ENCODE measurements at places on chromosomes 5 and 9. TPM values are rescaled to one million over a fixed set of nuclear protein-coding genes. Genes with fewer than 3 reads are reported as not detected.

GRCh38 chr5:142055301-142055700, 42.5 kb upstream of the GNPDA1 start:
- DNase-seq: no peak

DNA sequence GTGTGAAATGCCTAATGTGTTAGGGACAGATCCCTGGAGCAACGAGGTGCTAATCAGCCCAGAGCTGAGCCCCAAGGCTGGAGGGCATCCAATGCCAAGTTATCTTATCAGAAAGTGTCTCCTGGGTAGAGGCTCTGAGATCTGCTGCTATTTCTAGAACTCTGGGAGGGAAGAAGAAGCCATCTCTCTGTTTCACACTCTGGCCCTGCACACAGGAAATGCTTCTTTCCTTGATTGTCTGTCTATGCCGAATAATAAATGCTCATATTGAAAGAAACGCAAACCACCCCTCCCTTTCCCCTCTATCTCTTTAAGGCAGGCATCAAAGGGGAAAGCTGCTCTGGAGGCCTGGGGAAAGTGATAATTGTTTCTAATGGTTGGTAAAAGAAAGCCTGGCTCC, 166.7 kb downstream of the PAPPA start:
- no peak for DNase-seq

DNA sequence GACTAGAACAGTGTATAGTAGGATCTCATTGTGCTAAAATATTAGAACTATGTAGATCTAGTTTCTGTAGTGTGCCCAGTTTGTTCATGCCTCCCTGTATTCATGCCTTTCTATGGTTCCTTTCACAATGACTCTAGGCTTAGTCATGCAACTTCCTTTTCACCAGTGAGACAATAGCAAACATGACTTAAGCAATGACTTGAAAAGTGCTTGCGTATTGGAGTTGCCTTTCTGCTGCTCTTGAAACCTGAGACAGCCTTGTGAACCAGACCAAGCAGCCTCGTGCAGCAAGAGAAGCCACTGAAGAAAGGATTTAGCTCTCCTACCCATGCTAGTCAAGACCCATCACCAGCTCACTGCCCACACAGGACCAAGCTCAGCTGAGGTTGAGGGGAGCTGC, 294.5 kb upstream of the TAS2R1 start:
- no peak for DNase-seq

DNA sequence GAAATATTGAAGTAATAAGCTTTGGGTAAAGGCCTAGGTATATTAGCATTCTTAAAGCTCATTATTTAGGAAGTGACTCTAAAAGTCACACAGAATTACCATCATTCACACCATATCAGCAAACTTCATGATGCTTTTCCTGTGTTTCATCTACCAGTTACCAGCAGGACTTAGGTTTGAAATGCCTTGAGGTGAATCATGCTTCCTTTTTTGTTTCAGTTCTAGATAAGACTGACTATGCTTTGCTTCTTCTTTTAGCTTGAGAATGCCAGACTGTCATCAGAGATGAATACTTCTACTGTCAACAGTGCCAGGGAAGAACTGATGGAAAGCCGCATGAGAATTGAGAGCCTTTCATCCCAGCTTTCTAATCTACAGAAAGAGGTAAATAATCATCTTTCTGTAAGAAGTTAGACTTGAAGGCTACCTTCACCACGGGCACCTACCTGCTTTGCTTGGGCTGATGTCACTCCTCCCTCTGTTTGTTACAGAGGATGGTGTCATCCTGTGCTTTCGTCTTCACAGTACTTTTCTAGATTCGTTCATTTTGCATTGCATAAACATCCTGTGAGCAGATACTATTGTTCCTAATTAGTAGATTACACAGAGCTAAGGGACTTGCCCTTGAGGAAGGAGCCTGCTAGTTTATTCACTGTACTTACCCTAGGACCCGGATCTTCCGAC, 34.7 kb downstream of the LMNB1 start:
- no peak for DNase-seq

- no peak for DNase-seq
Observed at GRCh38 chr5:132814503-132815294, 1.6 kb downstream of the SOWAHA start.

DNA sequence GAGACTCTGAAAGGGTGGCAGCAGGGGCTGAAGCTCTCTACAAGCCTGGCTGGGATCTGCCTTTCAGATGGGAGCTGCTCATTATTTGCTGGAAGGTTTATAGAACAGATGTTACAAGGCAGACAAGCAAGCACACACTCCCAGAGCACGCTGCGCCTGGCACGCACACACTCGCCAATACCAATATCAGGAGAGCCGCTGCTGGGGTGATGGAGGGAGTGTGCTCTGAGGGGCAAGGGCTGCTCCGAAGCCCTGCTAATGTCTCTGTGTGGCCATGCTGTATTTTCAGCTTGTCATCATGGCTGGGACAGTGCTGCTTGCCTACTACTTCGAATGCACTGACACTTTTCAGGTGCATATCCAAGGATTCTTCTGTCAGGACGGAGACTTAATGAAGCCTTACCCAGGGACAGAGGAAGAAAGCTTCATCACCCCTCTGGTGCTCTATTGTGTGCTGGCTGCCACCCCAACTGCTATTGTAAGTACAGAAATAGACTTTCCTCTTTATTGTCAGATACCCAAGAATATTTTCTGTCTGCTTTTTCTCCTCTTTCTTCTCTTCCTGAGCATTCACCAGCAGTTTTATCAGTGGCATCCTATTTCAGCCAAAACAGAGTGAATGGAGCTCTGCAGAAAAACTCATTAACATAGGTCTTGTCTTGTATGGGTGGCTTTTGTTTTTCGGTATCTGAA, 115.1 kb downstream of the BAAT start:
- DNase-seq: no peak

DNA sequence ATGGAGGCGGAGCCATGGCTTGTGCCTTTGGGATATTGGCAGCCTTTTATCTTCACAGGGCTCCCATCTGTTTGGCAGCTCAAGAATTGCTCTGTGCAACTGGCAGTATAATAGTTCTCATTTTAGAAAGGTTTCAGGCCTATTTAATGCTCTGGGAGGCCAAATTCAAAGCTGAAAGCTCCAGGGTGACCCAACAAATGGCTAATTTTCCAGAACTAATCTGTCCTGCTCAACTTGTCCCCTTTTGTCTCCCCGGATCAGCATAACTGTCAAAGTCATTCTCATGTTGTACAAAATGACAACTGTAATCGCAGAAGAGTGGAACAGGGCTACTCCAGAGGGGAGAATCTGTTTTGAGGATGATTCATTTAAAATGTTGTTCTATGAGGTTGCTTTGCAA, 52.6 kb upstream of the CXCL14 start:
- no peak for DNase-seq

- no peak for DNase-seq
Observed at GRCh38 chr5:160787240-160787639, 64.8 kb downstream of the ATP10B start.

DNA sequence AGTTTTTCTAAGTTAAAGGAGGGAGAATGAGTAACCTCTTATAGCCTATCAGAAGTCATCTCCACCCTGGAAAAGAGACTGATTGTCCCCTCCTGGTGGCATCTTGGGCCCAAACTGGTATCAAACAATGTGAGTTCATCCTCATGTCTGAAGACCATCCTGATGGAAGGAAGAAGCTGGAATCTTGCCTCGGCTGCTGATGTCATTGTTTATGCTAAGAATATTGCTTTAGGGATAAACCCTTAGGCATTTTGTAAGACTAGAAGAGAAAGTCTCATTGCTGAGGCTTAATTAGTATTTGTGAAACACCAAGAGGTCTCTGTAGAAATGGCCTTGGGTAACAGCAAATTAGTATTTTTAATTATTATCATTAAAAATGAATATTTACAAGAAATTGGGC, 65.7 kb upstream of the KCNN2 start:
- no peak for DNase-seq

DNA sequence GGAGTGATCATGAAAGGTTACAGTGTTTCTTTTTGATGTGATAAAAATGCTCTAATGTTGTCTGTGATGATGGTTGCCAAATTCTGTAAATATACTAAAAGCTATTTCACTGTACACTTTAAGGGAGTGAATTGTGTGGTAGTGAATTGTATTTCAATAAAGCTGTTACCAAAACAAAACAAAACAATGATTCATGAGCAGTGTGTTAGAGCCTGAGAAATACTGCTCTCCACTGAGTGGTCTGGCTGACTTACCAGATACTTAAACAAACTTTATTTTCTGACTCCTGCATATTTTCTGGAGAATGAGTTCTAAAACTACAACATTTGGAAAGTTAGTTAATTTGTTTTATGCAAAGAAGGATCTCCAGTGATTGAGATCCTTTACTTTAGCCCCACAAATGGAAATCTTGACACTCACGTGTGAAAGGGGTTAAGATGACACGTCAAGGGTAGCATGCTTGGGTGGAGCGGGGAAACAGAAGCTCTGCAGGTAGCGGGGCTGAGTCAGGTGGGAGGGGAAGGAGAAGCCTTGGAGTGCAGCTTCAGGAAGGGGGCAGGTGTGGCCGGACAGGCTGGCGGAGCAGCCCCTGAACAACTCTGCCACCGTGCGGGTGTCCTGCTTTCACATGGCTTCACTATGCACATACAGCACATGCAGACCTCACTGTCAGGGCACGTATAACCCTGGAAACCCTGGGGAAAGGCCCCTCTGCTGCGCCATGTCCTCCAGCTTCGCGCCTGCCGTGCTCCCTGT, 256.7 kb downstream of the IRX1 start:
- no peak for DNase-seq

- DNase-seq: no peak
Observed at GRCh38 chr9:34070606-34071324, 22.1 kb upstream of the UBAP2 start.

DNA sequence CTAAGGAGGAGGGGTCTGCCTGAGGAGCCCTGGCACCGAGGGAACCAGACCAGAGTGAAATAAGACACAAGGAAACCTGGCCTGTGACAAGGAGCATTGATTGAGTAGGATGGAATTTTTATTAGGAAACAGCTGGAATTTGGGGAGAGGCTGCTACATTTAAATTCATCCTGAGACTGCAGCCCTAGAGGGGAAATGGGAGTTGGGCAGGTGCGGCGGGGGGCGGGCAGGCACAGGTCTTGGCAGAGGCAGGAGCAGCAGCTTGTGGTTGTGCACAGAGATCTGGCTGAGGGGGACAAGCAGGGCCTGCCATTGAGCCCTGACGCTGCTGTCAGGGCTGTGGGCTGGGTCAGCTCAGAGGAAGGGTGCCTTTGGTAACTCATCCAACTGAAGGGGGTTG, 71.6 kb downstream of the PCDH1 start:
- no peak for DNase-seq

DNA sequence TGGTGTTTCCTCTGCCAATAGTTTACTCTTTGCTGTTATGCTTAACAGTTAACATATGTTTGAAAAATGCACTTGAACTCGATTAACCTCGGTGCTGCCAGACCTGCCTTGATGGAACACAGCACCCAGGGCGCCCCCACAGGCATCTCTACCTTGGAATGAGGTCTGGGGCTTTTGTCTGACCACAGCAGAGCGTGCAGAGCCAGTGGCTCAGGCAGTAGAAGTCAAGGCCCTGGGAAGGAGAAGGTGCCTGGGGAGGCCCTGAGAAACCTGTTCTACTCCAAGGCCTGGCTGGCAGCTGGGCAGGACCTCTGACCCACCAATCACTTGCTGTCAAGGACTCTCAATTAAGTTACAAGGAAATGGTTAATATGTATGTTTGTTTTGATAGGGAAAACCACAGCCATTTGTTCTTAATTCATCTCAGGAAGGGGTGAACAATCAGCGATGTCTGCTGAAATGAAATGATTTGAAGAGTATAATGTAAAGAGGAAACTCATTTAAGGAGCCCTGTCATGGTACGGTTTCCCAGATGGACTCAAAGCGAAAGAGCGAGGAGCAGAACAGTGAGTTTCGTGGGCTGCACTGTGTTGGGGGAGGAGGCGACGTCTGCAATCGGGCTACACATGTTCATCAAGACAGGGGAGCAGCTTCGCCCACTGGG, 21.9 kb downstream of the MACROH2A1 start:
- DNase-seq: no peak

DNA sequence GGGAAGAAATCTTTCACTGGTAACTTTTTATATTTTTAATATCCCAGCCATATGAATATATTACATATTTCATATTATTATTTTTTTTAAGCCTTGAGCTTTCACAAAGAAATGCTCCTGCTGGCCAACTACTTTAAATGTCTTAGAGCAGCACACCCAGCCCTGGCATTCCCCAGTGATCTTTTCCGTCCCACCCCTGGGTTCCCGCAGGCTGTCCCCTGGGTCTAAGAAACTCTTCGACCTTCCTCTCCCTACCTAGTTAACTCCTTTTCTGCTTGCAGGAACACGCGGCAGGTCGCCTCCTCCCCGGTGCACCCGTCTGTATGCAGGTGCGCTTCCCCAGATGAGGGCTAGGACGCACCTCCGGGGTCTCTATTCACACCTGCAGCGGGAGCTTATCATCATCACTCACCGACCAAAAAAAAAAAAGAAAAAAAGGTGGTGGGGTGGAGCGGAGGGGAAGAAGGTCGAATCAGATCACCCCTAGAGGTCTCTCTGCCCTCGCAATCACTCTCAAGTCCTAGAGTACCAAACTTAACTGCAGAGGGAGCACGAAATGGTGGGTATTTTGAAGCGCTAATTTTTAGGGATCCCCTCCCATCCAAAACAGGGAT, 696 bp downstream of the ZFP62 start:
- DNase-seq: no peak

- no peak for DNase-seq
Observed at GRCh38 chr9:130869250-130869649, 27.4 kb downstream of the QRFP start.

- DNase-seq: no peak
Observed at GRCh38 chr5:58239045-58239444, 220.8 kb downstream of the PLK2 start.

DNA sequence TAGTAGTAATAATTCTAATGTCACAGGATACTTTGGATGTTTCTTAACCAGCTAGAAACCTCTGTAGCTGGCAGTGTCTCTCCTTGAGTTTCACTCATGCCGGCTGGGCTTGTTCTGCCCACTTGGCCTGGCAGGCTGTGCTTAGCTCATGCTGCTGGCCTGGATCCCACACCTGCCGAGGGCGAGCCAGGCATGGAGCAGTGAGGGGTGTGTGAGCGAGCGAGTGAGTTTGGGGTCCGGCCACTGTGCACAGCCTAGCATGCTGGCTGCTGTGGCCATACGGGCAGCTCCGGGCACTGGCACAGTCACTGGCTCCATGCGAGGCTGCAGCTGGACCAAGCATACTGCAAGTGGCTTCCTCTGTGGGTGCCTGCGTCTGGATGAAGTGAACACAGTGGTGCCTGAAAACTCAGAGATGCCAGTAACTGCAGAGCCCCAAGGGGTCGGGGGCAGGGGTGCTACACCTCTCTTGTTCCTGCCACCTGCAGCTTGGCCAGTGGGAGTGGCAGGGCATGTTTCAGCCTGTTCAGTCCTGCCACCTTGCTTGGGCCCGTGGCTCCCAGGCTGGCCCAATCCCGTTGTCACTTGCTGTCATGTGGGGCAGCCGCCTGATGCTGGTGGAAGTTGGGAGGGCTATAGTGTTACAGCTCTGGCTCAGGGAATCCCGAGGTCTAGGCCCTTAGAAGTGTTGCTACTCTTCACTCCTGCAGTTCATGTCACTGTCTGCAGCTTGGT, 9.9 kb downstream of the FSD1L start:
- no peak for DNase-seq

ZNF658 gene
- 2.6 TPM for polyA plus RNA-seq

TXNDC8 gene
- not detected for polyA plus RNA-seq

ROPN1L gene
- polyA plus RNA-seq: 0.25 TPM

TPD52L3 gene
- polyA plus RNA-seq: not detected

PCDHB5 gene
- 3.2 TPM for polyA plus RNA-seq
